8988T (cell line): ENCODE measurements at places on chromosomes 3 and 15.

GRCh38 chr15:33159726-33160453, 34.6 kb downstream of the FMN1 start:
- no peak for DNase-seq

GRCh38 chr15:83398626-83399025, 48.5 kb upstream of the SH3GL3 start:
- DNase-seq: no peak

GRCh38 chr15:24733659-24734058, 58.1 kb downstream of the NPAP1 start:
- DNase-seq: no peak

DNA sequence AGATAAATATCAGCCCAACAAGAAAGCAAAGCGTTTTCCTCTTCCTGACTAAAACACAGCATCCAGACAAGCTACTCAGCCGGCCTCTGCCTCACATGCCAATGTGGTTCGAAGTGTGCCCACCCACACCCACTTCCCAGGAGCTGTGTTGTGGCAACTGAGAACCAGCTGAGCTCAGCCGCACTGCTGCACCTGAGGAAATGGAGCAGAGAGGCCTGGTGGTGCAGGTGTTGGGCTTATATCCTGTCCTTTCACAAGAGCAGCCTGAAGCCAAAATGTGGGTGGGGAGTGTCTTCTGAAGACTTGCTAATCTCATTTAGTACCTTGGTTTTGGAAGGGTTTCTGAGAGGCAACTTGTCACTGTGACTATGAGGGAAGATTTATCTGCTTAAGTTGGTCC, 23.0 kb upstream of the RETNLB start:
- DNase-seq: no peak

DNA sequence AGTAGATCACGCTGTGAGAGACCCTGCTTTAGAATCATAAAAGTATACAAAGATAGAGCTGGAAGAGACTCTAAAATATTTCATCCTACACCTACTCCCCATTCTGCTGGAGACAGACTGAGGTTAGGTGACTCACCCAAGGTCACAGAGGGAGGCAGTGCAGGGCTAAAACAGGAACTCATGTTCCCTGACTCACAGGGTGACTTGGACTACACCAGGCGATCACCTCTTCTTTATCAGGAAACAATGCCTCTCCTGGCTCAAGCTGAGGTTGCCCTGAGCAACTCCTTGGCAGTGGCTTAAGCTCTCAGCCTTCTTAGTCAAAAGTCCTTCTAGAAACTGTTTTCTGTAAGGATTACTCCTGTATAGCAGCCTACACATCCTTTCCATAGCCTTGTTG, 26.4 kb upstream of the TNFAIP8L3 start:
- no peak for DNase-seq

- no peak for DNase-seq
Observed at GRCh38 chr15:63054281-63054683, 11.7 kb downstream of the TPM1 start.

- DNase-seq: no peak
Observed at GRCh38 chr3:73423116-73423515, 201.6 kb downstream of the PDZRN3 start.

DNA sequence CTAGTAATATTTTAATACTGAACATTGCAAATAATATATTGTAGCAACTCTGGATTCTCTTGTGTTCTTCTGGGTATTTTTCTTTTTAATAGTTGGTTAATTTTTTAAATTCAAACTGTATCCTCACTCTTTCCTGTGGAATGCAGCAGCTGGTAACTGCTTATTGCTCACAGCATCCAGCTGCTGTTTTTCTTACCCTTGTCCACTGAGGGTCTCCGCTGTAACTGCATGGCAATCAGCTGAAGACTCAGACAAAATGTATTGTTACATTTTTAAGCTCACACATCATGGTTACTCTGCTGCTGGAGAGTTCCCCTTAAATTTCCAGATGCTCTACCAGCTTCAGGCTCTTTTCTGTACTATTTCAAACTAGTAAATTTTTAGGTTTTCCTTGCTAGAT, 227.6 kb downstream of the MBNL1 start:
- no peak for DNase-seq

GRCh38 chr3:53102601-53103147, 27.6 kb downstream of the RFT1 start:
- no peak for DNase-seq

GRCh38 chr15:50415752-50416404, 8.3 kb upstream of the USP8 start:
- DNase-seq: no peak

- DNase-seq: no peak
Observed at GRCh38 chr3:124235446-124235845, 243.5 kb upstream of the ROPN1 start.

DNA sequence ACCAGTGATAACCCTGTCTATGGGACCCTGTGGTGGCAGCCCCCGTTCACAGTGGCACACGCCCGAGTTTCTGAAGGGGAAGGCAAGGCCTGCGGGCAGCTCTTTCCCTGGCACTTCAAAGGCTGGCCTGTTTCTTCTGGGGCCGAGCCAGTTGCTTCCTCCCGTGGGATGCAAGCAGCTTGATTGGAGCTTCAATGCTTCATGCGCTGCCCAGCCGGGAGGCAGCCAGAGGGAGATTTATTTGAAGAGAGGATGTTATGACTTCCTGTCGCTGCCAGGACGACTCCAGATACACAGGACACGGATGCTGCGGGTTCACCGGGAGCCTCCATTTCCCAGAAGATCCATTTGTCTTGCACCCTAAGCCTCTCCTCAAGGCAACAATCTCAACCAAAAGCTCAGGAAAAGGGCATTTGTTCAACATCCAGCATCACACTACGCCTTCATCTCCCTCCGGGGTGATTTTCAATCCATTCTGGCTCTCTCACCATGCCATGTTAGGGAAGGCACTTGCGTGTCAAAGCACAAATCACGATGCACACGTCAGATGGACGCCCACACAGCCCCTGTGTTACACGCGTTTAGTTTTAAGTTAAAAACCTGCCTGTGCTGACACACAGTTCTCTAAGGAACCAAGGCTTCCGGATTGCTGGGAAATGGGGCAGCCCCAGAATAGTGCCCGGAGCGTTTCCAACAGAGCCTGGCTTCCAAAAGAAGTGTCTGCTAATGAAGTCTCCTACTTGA, 330.2 kb downstream of the OCA2 start:
- no peak for DNase-seq

DNA sequence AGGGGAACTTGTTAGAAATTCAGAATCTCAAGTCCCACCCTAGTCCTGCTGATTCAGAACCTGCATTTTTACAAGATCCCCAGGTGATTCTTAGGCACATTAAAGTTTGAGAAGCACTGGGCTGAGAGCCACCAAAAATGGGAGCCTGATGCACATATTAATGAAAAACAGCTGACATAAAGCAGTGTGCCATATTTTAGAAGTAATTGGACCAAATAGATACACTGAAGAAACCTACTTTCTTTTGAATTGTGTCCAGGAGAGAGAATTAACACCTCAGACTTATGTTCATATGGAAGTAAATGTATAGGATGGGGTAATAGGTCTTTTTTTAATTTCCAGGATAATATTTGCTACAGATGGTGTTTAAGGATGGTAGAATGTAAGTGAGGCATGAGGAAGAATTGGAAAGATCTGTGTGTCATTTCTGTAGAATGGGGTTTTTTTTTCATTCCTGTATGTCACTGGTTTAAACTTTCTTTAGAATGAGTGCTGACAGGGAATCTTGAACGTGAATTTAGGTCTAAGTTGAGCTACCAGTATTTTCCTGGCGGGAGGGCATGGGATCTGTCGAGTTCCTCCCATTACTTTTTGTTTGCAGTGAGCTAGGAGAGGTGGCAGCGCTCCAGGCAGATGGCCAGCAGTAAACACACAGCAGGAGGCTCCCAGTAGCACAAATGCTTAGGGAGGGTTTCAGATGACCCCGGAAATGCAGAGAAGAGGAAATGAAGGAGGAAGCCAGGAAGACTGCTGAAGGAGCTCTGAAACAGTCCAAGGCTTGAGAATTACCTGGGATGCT, 185.6 kb downstream of the PLCL2 start:
- DNase-seq: no peak

DNA sequence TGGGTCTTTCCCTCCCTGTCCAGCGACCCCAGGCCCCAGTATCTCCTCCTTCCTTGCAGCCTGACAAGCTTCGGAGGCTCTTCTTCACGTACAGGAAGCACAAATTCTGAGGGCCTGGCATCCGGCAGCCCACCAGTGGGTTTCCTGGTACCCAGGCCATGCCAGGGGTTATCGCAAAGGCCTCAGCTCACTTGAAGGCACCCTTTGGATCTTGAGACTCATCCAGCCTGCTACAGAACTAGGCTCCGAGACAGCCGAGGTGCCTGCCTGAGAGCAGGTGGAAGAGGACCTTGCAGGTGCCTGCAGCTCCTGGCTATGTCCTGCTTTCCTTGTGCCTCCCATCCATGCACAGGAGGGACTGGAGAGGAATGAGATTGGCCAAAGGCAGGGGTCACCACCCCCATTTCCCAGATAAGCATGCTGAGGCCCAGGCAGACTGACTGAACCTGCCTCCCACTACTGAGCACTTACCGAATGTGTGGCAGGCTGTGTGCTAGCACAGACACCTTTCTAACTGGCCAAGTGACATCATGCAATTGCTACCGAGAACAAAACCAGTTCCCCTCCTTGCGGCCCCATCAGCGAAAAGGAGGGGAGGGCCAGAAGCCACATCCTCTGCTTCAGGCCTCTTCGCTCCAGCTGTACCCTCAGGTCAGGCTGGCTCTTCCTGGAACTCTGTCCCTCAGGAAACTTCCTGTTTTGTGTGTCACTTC, 11.2 kb downstream of the SH2D7 start:
- DNase-seq: no peak

DNA sequence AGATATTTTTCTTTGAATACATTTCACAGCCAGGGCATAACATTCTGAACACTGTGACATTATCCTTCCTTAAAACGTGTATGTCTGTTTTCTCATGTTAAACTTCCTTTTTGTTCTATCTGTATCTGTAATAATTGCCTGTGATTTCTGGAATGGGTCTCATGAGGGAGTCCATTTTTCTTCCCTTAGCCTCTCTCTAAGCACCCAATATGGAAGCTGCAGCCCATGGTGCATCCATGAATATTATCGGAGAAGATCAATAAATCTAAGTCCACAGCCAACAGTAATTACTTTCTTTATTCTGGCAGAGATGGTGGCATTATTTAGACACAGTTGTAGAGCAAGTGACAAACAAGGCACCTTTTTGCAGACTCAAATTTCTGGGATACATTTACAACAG, 671.1 kb downstream of the TUSC7 start:
- DNase-seq: no peak
